ENCODE measurements at places on chromosomes 7 and 10.

DNA sequence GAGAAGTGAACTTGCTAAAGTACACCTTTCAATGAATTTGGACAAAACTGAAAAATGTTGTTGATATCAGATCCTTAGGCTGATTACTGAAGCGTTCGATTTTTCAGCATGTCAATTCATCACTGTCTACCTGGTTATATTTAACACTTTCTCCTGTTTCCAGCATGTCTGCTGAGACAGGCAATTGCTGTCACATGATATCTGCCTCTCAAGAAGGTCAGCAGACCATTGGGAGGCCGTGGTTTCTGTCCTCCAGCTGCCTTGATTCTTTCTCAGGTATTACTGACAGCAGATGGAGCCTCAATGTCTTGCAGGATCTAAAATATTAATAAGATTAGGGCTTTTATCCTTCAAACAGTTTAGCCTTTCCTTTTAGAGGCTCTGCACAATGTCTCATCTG, 127.5 kb downstream of the SNX10 start:
- no peak for DNase-seq

DNA sequence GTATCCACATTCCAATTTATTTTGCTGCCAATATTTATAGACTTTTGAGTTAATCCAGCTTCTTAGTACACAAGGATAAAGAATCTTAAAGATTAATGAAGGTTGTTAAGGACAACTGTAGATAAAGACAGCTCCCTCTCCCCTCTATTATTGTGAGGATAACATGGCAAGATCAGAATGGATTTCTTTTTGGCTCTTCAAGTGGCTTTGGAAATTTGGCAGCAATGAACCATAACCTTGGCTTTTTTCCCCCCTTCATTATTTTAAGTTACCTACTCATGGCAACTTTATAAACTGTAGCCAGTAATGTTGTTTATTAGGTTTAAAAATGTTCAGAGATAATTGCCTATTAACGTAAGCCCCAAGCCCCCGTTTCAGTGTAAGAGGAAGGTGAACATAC, 131.1 kb upstream of the SLC26A5 start:
- no peak for DNase-seq

- DNase-seq, result no peak
Observed at GRCh38 chr7:18179093-18179492, 151.4 kb upstream of the PRPS1L1 start.

DNA sequence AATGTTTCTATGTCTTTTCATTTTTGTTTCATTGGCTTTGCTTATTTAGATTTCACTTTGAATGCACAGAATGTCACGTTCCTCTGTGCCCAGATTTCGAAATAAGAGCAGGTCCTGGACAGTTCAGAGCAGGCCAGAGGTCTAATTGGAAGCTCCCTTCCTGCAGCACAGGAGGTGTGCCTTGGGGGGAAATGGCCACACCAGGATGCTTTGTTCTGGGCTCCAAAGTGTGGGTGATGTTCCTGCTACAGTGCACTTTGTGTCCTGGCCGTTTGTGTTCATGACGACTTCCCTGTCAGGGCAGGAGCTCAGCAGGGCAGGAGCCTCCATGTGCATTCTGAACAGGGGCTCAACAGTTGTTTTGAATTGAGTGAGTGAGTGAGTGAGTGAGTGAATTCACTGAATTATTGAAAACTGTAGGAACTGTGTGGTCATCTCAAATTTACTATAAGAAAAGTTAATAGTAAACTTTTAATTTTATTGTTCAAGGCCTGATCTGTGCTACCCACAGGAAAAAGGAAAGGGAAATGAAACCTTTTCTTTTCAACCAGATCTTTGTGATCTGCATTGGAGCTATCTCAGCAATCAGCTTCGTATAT, 109.5 kb upstream of the GJD4 start:
- no peak for DNase-seq

DNA sequence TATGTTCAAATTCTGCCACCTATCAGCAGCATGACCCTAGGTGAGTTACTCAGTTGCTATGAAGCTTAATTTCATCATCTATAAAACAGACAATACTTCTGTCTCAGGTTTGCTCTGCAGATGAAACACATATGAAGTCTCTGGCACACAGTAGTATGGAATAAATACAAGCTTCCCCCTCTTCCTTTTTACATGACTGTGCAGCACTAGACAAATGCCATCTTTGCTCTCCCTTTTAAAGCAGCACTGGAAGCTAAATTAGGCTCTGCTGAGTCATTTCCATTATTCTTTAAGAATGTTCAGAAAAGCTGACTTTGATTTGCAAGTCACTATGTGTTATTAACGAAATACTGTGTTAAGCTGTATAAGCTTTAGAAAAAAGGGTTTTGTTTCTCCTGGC, 40.7 kb upstream of the ANAPC16 start:
- DNase-seq, result no peak

DNA sequence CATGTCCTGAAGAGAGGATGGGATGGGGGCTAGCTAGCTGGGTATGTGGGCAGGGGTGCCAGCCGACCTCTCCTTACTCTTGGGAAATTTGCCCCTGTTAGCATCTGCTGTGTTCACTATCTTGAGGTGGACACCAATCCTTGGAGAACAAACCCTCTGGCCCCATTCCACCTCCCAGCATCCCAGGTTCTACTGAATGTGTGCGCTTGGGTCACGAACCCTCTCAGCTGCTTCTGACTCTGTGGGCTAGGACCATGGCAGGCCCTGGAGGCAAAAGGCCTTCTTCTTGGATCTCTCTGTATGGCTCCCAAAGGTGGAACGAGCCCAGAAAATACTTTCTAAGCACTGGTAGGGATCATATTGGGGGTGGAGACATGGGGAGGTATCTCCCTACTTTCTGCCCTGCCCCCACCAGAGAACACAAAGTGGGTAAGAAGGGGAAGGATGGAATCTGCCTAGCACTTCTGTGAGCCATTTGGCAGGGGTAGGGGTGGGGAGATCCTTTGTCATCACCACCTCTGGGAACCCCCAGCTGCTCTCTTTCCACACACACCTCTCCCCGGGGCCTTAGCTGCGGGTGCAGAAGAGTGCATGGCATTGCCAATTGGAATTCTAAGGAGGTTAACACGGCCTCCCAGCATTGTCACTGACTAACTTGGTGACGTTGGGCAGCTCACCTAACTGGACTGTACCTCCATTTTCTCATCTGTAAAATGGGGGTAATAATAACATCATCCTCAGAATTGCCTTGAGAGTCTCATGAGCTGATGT, 7.7 kb downstream of the UNC5B start:
- no peak for DNase-seq

- DNase-seq, result no peak
Observed at GRCh38 chr10:54758791-54759190, 42.2 kb downstream of the PCDH15 start.

DNA sequence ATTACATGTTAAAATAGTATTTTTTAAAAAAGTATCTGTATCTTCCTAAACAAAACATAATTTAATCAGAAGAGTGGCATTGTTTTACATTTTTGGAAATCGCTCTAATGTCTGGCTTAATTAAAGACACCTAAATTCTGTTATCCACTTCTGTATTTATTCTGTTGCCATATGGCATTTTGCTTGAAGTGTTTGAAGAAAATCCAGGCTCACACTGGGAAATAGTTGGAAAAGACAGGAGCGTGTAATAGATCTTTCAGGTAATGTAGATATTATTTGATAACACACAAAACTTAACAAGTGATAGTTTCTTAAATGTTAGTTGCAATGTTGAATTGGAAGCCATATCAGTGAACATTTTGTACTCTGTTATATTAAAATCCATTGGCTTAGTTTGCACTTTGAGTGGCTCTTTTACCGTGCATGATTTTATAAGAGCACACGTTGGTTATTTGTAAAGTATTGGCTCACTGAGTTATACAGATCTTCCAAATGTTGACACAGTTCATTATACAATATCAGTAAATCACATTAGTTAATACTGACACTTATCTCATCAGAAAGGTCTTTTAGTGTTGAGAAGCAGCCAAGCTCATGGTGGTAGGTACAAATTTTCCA, 128.4 kb upstream of the NPVF start:
- DNase-seq, result no peak

DNA sequence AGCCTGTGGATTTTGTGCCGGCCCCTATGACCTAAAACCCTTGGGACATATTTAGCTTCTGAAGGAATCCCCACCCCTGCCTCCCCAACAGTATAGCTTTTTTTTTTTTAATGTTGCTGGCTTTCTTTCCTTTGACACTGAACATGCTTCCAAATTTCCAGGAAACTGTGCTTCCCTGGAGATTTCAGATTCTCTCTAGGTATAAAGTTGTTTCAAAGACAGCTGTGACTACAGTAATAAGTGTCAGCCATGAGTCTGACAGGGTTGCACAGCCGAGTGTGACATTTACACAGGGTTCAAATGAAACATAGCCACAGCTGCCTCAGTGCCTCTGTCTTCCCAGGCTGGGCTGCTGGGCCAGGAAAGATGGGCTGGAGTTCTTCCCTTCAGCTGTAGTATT, 466.6 kb upstream of the COBL start:
- no peak for DNase-seq

DNA sequence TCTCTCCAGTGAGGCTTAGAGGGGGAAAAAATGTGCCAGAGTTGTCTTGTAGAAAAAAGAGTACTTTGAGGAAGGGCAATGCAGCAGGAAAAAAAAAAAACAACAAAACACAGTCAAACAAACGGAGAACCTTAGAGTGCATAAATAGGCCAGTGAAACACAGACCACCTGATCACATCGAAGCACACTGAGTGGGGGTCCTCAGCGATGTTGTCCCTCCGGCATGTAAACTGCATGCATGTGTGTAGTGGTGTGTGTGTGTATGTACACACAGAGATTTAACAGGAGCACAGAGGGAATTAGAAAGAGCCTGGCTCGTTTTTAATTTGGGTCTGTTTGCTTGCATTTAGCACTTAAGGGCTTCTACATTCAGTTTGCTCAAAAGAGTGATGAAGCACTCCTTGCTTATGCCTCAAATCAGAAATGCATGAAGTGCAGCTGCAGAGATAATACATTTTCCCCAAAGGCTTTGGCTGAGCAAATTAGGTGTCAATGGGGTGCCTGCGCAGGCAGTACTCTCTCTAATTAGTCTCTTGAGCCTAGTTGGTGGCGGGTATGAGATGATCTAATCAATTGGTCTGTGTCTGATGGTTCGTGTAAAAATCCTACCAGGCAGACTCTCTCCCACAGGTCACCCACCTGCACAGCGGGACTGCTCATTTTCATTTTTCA, 62.7 kb upstream of the FZD1 start:
- DNase-seq, result no peak

DNA sequence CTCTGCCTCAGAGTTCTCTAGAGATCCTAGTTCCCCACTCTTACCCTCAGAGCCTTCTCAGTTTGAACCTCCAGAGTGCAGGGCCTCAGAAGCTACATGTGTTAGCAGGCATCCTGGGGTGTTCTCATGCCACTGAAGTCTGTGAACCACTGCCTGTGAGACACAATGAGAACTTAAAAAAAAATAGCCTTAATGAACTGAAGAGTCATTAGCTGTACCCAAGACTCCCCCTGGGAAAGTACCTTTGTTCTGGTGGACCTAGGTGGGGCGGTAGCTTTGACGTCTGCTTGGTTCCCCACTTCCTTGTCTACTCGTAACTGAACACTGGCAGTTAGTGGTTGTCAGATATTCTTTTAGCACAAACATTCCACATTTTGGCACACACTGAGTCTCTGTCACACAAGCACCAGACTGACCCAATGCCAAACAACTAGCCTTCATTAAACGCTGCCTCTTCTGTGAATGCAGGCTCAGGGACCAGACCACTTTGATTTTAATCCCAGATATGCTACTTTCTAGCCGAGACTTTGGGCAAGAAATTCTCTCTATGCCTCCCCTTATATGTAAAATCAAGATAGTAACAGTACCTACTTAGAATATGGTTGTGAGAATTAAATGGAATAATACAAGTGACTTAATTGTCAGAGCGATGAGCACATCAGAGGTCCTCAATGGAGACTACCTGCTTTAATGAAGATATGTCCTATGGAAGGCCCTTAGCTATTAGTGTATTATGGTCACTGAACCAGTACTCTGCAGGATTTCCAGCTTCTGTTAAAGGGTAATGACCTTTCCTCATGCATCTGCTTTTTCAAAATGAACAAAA, 75.3 kb upstream of the CC2D2B start:
- no peak for DNase-seq

GRCh38 chr7:25515633-25516275, 287.5 kb upstream of the NPVF start:
- no peak for DNase-seq

DNA sequence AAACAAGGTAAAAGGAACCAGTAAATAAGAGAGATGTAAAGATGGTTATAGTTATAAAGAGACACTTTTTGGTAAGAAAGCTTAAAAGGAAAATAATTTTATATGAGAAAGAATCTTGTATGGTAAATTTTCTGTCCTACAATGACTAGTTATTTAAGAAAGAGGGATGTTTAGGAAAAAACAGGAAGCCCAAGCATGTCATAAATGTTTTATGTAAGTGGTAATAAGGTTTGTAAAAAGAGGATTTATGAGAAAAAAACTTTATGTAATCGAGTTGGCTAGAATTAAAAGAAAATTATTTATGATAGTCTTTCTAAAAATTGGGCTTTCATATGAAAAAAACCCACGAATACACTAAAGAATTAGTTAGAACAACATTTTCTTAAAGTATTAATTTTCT, 34.2 kb upstream of the CREB3L2 start:
- DNase-seq, result no peak

- no peak for DNase-seq
Observed at GRCh38 chr10:43778571-43778970, 129.9 kb upstream of the ZNF32 start.

DNA sequence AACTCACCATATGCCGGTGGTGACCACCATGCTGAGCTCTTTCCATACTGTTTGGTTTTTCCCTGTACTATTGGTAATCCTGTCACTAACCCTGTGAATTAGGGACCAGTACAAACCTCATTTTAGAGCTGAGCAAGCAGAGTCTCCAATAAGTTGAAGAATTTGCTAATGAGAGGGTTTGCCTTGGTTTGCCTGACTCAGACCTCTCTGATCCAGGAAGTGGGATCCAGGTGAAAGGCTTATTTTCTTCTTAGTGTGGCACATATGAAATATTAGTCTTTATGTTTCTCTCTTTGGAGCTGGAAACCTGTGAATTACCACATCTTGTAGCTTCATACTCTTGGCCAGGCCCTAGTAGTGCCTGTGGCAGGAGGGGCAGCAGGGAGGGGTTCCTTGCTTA, 114.1 kb upstream of the IGFBP3 start:
- DNase-seq, result no peak

GRCh38 chr10:72107325-72108003, 19.1 kb upstream of the SPOCK2 start:
- DNase-seq, result peak; percentile 63

DNA sequence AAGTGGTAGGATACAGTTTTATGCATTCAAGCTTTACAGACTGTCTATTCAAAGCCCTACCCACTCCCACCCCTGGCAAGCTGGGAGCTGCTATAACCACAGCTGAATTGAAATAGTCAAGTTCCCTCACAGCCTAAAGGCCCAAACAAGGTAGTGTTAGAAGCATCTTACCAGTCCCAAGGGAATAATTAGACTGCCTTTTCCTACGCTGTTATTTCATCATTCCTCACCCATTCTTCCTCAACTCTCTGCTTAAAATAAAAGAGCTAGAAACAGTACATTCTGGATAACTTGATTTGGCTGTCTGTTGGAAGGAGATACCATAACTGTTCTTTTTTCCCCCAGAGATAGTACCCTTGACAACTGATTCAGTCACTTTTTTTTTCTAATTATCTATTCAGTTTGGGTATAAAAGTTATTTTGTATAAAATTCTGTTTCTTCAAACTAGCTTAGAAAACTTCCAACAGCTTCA, 54.0 kb downstream of the RAPGEF5 start:
- no peak for DNase-seq

Data from naive thymus-derived CD4-positive, alpha-beta T cell (primary cell).